ENCODE measurements at places on chromosomes 13 and 19. TPM values are rescaled to one million over a fixed set of nuclear protein-coding genes. Genes with fewer than 3 reads are reported as not detected.
A peak's percentile ranks its signal among the peaks of the same experiment; 100 is the strongest.

- DNase-seq, result no peak
Measured at GRCh38 chr13:20177049-20177831, 15.5 kb downstream of the GJB2 start.

- DNase-seq, result peak; percentile 62
Measured at GRCh38 chr19:46579361-46579879, 21.7 kb upstream of the CALM3 start.

- no peak for DNase-seq
Measured at GRCh38 chr13:114118511-114119123, 13.8 kb downstream of the RASA3 start.

Gene ZNF506
- 39.3 TPM for total RNA-seq

Gene FPR1
- not detected for total RNA-seq

DNA sequence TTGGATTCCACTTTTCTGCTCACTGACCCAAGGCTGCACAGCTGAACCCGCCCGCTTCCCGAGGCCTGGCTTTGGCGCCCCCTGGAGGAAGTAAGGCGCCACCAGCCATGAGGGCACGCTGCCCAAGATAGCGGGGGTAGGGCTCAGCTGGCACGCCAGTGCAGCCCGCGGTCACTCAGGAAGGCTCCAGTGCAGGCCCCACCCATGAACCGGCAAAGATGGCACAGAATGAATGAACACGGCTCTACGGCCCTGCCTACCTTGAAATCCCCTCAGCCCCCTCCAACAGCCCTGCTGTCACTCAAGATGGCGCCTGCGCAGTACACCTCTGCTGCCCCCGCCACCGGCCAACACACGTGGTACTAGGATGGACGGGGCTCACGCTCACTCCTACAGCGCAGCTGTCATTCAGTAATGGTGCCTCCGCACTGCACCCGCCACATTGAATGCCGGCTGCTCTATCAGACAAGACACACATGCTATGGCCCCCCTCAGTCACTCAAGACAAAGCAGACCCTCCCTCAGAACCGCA lies 3.0 kb downstream of the PEG3 start:
- DNase-seq, result no peak

Gene FAM216B
- total RNA-seq, result not detected

DNA sequence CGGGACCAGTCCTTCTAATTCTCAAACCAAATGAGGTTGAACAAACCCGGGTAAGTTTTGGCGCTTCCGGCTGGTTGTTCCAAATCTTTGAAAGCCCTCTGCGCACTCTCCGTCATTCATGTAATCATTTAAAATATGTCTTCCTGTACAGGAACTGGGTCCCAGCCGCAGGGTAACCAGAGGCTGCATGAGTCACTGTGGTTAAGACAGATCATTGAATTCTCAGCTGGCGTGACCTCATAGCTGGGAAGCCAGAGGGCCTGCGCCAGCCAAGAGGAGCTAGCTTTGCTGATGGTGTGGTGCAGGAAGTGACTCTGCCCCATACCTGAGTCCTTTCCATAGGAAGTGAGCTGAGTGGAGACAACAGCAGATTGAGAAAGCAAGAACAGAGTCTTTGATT lies 135.2 kb downstream of the TSHZ3 start:
- peak; percentile 96 for DNase-seq

Measured in activated CD4-positive, alpha-beta memory T cell treated with anti-CD3 and anti-CD28 coated beads for 36 hours (primary cell).